NCI-H1048 (cell line): ENCODE measurements at places on chromosomes 1 and 21.

DNA sequence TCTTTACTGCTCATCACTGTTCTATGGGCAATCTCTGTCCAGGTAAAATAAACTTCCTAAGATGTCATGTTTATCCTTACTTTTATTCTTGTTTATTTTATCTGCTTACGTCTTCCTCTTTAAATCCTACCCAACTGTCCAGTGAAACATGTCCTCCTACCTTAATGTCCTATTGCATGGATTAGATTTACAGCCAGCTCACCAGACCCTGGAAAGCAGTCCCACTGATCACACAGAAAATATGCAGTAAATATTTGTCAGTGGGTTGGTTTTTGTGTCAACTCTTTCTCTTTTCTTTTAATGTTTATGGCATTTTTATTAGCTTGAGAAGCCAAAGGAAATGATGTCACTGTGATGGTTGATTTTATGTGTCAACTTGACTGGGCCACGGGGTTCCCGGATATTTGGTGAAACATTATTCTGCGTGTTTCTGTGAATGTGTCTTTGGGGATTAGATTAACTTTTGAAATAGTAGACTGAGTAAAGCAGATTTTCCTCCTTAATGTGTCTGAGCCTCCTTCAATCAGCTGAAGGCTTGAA lies 258.3 kb downstream of the SRGAP2C start:
- DNase-seq = no peak

- no peak for DNase-seq
Observed at GRCh38 chr21:39180429-39181019, 2.7 kb downstream of the PSMG1 start.

GRCh38 chr1:11245248-11245647 lies 17.1 kb downstream of the MTOR start:
- DNase-seq = no peak

GRCh38 chr1:38558500-38559445 lies 300.8 kb downstream of the RRAGC start:
- DNase-seq = no peak

DNA sequence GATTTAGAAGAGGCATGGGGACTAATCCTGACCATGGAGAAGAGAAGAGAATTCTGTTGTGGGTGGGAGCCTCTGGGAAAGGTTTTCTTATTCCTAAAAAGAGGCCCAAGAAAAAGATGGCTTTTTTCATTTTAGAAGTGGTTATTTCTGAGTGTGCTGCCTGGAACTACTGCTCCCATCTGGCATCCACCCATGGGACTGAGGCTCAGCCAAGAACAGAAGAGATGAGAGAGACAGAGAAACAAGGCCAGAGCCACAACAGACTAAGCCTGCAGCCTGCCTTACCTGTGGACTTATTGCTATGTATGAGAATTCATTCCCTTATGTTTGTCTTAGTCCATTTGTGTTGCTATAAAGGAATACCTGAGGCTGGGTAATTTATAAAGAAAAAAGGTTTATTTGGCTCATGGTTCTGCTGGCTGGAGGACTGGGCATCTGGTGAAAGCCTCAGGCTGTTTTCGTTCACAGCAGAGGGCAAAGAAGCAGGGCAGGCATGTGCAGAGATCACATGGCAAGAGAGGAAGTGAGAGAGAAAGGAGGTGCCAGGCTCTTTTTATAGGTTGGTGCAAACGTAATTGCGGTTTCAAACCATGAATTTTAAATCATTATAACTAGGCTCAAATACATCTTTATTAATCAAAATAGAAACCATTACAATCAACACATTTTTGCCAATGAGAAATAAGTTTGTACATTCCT lies 57.5 kb upstream of the PRDM2 start:
- no peak for DNase-seq

GRCh38 chr1:229238231-229238630 lies 32.7 kb upstream of the RAB4A start:
- no peak for DNase-seq

GRCh38 chr1:246008363-246008831 lies 498.7 kb downstream of the SMYD3 start:
- DNase-seq = peak; percentile 69

DNA sequence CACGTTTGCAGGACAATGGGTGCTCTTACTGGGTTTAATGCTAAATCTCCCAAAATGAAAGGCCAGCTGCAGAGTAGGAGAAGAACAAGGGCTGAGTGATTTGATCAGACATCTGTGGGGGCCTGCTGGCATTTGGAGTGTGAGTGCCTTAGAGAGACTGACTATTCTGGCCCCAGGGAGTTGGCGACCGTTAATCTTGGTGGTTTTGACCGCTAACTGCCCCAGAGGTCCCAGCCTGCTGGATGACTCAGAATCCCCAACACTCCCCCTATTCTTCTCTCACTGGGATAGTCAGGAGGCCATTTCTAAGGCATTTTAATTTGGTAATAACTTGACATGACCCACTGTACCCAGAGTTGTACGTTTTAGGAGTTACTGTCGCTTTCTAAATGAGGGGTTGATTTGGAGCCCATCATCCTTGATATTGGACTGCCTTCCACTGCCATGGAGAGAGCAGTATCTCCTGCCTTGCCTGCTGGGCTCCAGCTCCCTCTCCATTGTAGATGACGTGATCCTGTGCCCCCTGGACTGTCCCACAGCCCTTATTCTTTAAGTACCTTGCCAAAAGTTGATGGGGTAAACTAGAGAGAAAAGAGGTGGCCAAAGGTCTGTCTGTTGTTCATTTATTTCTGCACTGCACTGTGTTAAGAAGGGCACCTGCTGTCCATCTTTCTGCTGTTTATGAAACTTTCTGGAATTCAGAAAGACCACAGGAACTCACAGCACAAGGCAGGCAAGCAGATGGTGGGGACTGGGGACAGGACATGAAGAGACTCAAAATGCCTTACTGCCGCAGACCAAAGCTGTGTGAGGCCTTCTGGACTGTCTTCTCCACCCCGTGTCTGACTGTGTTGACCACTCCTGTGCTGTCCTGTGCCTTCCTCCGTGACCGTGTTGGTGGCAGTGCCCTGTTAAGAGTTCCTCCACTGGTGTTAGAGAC lies 98.2 kb upstream of the ARTN start:
- DNase-seq = no peak

GRCh38 chr1:92797961-92798360 lies 13.1 kb upstream of the EVI5 start:
- no peak for DNase-seq

DNA sequence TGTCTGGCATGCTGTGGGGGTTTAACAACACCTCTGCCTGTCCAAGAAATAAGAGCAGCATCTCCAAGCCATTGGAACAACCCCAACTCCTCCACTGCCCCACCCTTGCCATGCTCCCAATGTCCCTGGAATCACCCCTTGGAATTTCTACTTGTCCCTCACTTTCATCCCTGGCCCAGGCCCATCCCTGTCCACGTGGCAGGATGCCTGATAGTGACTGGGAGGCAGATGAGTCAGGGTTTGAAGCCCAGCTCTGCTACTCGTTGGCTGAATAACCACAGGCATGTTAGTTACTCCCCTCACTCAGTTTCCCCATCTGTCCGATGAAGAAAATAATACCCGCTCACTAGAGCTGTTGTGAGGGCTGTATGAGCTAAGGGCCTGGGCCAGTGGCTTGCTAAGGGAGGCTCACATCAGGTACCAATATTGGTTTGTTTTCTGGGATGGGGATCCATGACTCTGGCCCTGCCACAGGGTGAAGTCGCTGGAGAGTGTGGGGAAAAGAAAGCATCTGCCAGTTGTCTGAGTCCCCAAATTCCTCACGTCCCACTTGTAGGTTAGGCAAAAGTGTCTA lies 99.4 kb upstream of the TLR5 start:
- no peak for DNase-seq

GRCh38 chr1:175373786-175374623 lies 181.4 kb upstream of the KIAA0040 start:
- DNase-seq = no peak

DNA sequence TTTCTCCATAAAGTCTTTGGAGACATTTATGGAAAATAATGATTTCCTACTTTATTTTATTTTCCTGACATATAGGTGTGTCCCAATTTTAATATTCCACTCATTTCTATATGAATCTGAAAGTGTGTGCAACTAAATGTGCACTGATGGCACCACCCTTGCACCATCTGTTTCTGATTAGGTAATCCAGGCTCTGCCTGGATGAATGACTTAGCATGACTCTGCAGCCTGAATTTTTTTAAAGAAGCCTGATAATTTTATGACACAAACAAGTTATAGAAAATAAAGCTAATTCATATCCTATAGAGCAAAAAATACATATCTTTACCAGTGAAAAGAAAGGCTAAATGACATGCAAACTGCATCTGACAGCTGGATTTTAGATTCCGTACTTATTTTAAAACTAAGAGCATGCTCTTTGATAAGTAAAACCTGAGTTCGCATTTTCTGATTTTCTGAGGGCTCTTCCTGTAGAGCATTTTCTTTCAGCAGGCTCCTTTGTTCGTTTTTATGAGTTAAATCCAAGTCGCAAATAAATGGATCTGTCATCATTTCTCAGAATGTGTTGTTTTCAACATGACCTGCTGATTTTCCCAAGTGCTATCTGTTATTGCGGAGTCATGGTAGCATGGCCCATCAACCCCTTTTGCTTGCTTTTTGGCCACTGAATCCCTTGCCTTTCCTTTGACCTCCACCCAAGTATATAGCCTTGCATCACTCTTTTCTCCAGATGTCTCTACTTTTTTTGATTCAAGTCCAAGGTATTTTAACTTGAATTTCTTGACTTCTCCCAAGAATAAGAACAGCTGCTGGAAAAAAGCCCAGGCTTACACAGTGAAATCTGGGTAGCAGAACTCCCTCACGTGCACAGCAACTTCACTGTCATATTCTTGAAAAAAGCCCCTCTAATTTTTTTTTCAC lies 52.8 kb upstream of the LYPLAL1 start:
- no peak for DNase-seq

DNA sequence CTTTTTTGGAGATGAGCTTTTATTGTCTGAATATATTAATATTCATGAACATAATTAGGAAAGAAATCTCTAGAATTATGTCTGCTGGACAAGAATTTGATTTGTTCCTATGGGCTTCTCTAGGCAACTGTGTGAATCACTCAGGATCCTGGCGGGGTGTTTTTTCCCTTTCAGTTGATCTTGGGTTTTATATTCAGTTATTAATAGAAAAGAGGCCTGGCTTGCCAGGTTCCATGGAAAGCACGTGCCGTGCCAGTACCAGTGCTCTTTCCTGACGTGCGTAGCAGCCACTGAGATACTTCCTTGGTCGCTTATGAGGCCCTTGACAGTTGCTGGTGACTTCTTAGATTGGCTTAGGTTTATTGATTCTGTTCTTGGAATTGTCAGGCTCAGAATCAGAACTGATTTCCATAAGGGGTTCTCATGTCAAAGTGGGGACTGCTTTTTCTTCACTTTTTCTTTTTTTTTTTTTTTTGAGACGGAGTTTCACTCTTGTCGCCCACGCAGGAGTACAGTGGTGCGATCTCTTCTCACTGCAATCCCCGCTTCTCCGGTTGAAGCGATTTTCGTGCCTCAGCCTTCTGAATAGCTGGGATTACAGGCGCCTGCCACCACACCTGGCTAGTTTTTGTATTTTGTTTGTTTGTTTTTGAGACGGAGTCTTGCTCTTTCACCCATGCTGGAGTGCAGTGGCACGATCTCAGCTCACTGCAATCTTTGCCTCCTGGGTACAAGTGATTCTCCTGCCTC lies 48.7 kb upstream of the KIF1B start:
- DNase-seq = no peak

- DNase-seq = no peak
Observed at GRCh38 chr1:179151908-179152682, 70.2 kb downstream of the TOR3A start.

- DNase-seq = no peak
Observed at GRCh38 chr1:59169703-59170102, 127.2 kb upstream of the FGGY start.

- DNase-seq = no peak
Observed at GRCh38 chr21:35593000-35593502, 467.3 kb downstream of the SETD4 start.
